Activated CD4-positive, alpha-beta T cell treated with anti-CD3 and anti-CD28 coated beads for 24 hours (primary cell): ENCODE measurements at places on chromosomes 12 and 14.

- no peak for DNase-seq
Measured at GRCh38 chr14:39366460-39367386, 65.5 kb downstream of the FBXO33 start.

DNA sequence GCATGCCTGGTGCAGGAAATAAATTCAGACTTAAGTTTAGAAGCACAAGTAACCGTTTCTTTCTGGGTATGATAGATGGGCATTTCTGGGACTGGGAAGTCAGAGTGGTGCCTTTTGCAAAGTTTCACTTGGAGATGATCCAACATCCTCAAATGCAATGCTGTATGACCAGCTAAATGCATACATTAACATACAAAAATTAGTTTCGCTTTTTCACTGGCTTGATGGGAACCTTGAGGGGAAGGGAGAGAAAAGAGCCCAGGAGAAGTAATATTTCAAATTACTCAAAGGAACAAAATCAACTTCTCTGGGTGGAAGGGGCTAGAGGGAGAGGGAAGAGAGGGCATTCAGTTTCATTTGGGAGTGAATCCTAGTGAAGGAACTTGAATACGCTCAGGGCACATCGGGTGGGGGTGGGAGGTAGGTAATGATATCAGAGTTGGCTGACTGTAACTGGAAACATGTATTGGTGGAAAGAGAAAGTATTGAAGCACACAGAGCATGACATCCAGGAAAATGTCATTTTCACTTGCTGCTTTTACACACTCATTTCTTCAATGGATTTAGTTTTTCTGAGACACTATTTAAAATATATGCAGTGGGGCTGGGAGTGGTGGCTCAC, 175.5 kb downstream of the PTPRO start:
- DNase-seq, result no peak

DNA sequence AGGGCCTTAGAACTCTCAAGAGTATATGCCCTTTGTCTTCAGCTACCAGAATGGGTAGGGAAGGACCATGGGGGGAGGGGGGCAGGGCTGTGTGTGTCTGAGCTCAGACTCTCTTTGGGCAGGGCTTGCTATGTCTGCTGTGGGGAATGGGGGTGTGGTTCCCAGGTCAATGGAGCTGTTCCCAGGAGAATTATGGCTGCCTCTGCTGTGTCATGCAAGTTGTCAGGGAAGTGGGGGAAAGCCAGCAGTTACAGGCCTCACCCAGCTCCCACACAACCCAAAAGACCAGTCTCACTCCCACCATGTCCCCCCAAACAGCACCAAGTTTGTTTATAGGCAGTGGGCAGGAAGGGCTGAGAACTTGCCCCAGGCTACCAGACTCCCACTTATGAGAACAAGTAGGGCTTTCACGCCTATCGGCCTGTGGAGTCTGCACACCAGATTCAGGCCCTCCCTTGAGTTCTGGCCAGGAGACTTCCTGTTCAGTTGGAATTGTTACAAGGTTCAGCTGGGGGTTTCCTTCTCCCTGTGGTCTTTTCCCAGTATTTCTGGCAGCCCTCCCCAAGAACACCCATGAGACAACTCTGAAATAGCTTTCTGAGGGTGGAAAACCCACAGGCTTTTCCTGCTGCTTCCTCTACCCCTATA, 6.1 kb upstream of the SERPINA11 start:
- no peak for DNase-seq

- DNase-seq, result no peak
Measured at GRCh38 chr12:52204095-52204930, 12.5 kb upstream of the KRT80 start.

GRCh38 chr12:112170376-112170775, 45.0 kb downstream of the TRAFD1 start:
- DNase-seq, result no peak

GRCh38 chr14:27559848-27560247, 962.0 kb upstream of the NOVA1 start:
- no peak for DNase-seq

GRCh38 chr14:38723959-38724358, 379.1 kb downstream of the SEC23A start:
- DNase-seq, result no peak

DNA sequence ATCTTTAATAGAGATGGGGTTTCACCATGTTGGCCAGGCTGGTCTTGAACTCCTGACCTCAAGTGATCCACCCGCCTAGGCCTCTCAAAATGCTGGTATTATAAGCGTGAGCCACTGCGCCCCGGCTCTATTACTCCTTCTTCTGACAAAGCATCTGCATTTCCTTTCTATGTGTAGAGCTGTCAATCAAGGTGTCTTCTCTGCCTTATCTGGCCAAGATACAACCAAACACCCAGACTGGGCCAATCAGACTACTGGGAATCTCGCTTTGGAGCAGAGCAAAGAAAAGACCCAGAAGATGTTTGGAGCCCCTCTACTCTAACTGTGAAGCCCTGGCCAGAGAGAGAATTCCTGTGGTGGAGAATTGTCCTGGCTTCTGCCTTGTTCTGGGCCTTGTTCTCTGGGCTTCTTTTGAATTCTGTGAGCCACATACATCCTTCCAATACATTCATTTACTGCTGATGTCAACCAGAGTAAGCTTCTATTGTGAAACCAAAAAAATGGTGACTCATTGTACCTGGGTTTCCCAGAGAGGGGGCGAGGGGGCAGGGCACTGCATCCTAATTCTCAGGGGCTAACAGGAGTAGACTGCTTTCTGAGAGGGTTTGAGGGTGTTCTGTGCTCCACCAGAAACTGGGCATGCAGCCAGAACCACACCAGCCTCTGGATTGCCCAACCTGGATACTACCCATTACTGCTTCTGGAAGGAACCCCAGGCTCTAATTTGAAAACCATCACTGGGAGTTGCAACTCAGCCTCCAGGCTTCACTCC, 18.8 kb upstream of the FLVCR2 start:
- peak; percentile 53 for DNase-seq

- DNase-seq, result no peak
Measured at GRCh38 chr12:29238822-29239291, 89.8 kb downstream of the FAR2 start.

- DNase-seq, result no peak
Measured at GRCh38 chr14:51657762-51658161, 6.1 kb downstream of the FRMD6 start.

DNA sequence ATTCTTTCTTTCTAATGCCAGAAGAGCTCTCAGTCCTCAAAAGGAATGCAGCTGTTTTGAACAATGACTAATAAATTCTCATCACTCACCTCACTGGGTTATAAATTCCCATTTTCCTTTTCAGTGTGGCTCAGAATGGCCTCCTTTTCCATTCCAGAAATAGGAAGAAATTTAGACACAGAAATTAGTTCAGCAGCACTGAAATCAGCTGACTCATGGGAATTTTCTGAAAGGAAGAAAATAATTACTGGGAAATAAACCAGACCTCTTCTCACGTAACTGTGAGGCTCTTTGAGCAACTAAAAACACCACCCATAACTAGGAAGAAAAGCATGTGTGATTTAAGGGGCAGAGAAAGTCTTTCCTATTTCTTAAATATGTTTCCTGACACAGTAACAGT, 23.8 kb downstream of the CD163 start:
- no peak for DNase-seq

DNA sequence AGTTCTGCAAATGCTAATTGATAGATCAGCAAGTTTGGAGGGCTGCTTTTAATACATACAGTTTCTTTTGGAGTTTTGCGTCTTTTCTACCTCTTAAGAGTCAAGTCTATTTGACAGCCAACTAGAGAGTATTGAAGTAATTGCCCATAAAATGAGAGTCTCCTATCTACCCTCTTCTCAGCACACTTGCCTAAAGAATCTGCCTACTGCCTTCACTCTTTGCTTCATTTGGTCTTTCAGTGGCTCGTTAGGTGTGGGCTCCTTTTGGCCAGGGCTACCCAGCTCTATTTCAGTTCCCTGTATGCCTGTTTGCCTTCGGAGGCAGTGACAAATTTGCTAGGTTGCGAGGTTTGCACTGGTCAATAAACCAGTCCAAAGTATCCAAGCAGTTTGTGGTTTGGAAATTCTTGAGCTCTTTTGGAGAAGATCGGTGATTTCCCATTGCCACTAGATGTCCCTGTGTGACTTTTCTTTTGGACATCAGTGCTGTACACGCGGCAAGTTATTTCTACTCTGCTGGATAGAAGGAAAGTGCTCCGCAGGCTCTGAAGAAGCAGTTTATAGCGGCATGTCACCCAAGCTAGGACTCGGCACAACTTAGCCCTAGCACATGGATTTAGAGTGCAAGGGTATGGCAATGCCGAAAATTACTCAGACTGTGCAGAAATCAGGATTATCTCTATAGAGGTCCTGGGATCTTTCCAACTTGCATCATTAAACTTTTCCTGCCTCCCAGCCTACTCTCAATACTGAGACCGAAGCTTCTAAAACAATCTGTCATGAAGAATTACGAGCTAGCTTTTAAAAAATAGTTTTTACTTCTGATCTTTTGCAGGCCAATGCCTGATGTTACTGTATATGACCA, 38.6 kb downstream of the MGST1 start:
- no peak for DNase-seq

GRCh38 chr14:58746261-58746660, 108.5 kb downstream of the DACT1 start:
- DNase-seq, result no peak

DNA sequence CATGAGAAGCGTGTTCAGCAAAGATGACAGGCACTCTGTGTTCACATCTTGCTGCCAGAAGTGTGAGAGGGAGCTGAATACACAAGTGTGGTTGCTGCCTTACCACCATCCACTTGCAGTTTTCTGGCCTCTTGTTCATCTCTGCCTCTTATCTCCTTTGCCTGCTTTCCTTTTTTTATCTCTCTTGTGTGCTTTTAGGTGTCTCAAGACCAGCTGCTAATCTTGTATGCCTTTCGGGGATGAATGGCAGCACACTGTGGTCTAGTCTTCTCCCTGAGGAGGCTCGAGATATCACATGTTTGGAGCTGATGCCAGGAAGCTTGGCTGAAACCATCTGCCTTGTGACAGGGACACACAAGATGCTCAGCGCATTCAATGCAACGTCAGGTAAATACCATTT, 17.2 kb downstream of the FAM234B start:
- DNase-seq, result no peak

DNA sequence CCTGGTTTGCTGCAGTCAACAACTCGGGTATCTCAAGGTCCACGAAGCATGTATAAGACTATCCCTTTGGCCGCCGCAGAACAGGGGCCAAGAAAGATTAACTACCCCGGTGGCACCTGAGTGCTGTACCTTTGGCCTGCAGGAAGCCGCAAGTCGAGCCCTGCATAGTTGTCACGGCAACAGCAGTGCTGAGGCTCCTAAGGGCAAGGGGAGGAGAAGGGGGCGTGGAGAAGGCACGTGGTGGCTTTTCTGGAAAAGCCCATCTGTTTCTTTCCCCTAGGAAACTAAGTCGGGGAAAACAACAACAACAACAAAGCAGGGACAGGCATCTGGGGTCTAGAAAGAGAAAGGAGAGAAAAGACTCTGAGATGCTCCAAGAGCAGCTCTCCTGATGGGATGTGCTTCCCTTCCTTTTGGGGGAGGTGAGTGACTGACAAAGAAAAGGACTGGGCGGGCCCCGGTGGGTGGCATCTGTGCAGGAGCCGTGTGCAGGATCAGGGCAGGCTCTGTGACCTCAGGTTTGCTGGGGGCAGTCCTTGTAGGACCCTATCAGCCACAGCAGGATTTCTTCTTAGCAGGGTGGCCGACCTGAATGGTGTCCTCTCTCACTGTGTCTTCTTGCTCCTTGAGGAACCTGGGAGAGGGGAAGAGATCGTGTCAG, 123.9 kb downstream of the PRMT8 start:
- DNase-seq, result no peak

- no peak for DNase-seq
Measured at GRCh38 chr12:130119241-130119861, 42.9 kb upstream of the FZD10 start.

DNA sequence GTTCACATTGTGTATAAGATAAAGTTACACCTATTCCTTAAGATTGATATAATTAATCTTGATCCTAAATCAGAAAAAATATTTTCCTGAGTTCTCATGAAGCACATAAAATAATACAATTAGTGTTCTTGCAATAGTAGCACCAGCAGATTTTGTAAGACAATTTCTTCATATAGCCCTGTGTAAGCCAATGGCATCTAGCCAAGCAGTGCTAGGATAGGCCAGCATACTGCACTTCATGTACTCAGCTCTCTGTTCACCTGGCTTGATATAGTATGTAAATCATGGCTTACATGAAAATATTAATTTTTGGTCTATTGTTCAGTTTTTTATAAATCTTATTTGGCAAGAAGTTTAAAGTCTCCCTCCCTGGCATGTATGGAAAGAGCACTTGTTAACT, 1.9 kb downstream of the KLRF2 start:
- no peak for DNase-seq

DNA sequence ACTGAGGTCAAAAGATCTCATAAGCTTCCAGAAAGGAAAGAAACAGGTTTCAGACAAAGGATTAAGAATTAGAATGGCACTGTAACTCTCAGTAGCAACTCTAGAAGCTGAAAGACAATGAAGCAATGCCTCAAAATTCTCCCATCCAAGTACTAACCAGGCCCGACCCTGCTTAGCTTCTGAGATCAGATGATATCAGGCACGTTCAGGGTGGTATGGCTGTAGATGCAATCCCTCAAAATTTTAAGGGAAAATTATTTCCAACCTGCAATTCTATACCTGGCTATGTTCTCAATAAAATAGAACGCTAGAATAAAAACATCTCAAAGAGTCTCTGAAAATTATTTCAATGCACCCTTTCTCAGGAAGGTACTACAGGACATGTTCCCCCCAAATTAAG, 19.6 kb downstream of the NOXRED1 start:
- DNase-seq, result no peak

- no peak for DNase-seq
Measured at GRCh38 chr14:50801706-50802105, 29.3 kb downstream of the NIN start.

DNA sequence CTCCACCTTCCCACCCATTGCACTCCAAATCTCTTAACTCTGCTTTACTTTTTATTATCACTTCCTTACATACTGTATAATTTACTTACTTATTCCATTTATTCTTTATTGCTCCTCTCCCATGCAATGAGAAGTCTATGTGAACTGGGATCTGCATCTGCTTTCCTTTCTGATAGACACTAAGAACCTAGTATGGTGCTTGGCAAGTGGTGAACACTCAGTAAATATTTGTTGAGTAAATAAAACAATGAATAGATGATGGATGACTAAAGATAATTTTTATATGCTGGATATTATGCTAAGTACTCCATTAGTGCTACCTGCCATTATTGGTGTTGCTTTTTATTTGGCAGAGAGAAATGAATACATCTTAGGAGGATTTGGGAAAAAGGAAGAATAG, 151.0 kb downstream of the TPH2 start:
- no peak for DNase-seq

DNA sequence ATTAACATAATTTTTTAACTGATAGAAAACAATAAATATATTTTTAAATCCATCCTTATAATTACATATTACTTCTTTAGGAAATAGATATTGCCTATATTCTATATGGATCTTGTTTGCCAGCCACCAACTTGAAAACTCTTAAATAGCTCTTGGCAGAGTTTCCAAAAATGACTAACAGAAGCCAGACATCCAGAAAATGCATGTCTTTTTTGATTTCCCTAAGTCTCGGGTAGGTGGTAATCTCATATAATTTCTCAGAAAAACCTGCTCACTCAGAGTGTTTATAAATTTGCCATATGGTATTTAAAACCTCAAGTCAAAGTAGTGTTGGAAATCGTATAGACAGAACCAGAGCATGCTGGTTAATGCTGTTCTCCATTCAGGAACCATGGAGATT, 360.4 kb upstream of the FOXG1 start:
- no peak for DNase-seq
